ENCODE measurements at places on chromosomes 5 and 9.

DNA sequence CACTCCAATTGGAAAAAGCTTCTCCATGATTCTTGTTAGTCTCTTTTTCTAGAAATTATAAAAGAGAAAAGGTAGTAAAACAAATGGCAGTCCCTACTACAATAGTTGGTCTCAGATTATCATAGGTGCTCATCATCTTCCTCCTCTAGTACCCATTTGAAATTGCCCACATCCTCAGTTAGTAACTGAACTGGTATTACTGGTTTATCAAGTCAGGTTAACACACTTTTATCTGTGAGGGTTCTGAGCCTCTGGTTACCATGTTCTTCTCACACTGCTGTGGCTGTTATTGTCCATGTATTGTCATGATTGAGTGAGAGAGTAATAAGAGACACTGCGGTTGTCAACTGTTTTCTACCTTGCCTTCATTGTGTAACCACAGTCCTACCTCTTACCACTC lies 901.7 kb downstream of the TLE1 start:
- DNase-seq, result no peak

DNA sequence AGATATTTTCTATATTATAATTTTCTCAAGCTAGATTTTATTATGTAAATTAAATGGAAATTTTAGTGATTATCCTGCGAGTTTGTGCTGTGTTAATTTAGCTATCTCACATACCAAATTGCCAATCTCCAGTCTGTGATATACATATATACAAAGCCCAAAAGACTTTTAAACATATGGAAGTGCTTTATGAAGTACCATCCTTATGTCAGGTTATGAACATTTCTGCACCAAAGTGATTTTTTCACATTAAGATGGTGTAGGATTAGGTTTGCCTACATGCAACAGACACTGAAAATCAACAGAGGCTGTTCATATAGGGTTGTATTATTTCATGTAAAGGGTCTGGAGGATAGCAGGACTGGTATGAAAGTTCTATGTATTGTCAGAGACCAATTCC lies 32.8 kb downstream of the CFAP95 start:
- no peak for DNase-seq

DNA sequence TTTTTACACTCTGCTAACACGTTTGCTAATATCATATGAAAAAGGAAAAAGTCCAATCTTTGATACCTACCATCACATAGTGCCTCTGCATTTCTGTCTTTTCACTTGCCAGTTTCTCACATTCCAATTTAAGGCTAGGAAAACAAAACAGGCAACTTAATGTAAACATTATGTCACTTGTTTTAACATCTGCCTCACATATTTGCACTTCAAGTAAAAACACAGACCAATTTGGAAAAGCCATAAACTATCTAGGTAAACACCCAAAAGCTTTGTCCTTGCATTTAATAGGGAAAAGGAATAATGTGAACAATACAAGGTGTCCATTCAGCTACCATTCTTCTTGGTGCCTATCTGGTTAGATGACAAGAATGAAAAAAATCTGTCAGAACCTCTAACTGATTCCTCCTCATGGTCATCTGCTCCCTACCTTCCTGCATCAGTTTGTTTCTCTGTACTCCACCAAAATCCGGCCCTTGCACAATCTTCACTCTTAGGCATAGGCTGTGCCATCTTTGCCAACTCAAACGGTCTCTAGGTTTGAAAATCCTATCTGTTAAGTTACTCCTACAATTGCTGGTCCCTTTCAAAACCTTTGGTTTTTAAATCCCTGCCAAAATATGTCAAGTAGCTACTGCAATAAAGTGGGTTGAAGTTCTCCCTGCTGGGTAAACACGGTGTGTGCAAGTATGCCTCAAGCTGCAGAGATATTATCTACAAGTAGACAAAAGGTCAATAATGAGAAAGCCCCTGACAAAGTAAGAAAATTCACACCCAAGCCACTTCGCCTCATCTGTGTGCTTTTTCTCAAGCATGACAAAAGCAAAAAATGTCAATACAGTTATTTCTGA lies 3.4 kb downstream of the TLE1 start:
- DNase-seq, result no peak

- no peak for DNase-seq
Observed at GRCh38 chr5:40171971-40172370, 507.7 kb upstream of the PTGER4 start.

GRCh38 chr5:135326296-135327254 lies 72.5 kb downstream of the MACROH2A1 start:
- no peak for DNase-seq

GRCh38 chr9:91589101-91589553 lies 165.5 kb upstream of the NFIL3 start:
- no peak for DNase-seq

DNA sequence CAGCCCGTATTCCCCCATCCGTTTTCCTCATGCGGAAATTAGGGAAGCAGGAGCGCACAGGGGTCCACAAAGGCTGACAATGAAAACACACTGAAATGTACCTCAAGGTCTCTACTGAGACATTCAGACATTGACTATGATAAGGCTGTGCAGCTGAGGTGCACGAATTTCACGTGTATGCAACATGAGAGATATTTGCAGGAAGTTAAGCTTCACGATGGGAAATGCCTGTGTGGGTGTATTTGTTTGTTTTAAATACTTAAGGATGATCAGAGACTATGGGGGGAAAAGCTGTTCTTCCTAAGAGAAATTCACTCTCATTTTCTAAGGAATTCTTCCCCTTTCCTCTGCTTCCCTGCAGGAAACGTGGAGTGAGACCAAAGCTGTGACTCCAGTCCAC lies 2.6 kb upstream of the SPATA31E1 start:
- no peak for DNase-seq

GRCh38 chr5:176732306-176732705 lies 78.1 kb upstream of the UNC5A start:
- no peak for DNase-seq

GRCh38 chr5:134440201-134440755 lies 28.6 kb upstream of the CDKN2AIPNL start:
- DNase-seq, result no peak

DNA sequence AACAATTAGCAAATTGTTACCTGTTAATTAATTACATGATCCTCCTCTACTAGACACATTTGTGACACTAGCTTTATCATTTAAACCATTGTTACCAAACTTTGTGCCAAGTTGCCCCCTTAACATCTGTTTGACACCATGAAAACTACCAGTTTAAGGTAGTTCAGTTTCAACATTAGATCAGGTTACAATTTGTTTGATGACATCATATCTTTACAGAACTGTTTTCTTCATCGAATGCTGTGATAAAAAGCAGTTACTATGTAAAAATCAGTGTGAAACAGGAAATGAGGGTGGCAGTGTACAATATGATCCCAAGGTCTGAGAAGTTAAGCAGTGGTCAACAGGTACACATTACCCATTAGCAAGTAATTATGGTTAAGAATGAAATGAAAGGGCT lies 17.7 kb downstream of the GIN1 start:
- DNase-seq, result no peak

DNA sequence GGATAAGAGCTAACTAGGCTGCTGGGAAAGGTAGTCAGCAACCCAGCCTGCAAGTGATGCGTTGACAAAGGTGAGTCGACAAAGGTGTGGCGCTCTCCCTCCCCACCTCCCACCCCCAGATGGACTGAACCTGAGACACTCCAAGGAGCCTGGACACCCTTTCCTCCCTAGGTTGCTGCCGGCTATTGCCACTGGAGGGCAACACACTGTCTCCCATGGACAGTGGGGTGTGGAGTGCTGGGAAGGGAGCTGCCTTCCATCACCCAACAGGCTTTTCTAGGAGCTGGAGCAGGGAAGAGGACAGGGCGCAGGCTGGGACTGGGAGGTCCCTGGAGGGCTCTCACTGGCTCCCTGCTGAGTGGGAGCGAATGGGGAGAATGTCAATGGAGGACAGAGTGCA lies 75.4 kb upstream of the ARAP3 start:
- no peak for DNase-seq

Measured in AML-193 (cell line).